ENCODE measurements at places on chromosomes 3 and 15.

DNA sequence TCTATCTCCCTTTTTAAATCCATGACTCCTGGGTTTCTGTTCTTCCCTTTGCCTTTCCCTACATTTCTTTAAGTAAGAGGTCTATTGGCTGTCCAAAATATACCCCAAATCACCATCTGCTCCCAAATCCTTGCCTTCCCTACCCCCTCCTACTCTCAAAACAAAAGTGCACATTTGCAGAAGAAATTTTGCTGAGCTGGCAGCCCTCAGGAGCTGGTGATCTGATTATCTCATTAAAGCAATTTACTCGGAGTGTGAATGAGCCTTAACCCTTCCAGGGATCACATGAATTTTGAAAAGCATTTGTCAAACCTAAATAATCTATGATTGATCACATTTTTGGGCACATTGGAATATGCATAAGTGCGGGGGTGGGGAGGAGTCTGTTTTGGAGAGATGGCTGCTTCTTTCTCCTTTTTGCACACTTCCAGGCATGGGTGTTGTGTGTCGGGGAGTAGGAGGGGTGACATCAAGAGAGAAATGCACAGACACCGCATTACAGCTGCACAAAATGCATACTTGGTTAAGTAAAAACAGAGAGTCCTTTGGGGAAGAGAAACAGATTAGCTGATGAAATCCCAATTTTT, 892.6 kb downstream of the TUSC7 start:
- DNase-seq = no peak

- DNase-seq = no peak
Measured at GRCh38 chr3:160919942-160920341, 163.9 kb downstream of the PPM1L start.

DNA sequence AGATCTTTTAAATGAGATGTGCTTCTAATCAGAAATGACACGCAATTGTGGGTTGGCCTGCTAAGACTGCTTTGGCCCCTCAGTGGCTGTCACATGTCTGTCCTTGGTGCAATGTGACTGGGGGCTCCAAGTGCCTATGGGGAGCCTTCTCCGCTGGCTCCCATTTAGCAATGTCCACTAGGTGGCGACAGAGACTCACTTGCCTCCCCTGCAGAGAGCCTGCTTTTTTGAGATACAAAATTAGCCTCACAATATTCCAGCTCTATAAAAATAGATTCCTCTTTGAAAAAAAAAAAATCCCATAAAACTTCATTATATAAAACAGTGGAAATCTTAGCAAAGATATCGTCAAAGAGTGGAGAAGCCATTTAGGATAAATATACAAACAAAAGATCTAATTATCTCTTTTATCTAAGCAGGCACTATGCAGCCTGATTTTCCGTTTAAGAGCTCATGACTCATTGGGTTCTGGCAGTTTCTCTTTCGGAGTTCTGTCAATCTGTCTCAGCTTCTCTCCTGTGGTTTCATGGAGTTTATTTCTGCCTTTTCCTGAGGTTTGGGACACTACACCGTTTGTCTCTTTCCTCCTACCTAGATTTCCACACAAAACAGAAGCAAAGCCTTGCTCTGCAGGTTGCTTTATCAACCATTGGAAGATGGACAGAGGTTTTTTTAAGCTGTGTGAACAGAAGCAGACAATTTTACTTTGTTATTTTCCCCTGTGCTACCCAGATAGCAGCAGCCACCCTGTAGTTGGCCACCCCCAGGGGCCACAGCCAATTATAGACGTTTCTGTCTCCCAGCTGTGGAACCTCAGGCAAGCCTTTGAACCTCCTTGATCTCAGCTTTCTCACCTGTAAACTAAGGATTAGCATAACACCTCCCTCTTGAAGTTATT, 68.4 kb upstream of the TNFAIP8L3 start:
- DNase-seq = peak; percentile 17

DNA sequence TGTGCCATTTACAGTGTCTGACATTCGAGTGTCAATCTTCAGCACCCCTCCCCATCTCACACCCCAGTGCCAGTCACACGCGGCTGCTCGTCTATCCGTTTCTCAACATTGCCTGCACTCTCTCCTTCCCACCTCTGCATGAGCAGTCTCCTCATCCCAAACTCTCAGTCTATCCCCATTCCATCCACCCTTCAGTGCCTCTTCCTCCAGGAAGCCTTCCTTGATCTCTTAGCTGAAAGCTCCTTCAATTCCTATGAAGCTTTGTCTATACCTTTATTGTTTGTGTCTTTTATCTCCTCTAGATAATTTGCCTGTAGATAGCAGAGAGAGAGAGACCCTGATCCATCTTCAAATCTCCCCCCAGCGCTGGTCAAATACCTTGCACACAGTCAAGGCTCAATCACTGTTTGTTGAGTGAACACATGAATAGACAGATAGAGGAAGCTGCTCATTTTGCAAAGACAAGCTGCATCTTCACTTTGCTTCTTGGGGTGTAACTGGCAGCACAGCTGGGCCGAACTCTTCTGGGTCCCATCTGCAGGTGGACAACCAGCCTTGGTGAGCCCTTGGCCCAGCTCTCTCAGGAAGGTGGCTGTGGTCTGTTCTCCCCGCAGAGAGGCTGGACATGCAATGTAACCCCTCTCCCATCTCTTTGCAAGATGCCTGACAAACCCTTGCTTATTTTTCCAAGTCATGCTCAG, 52.8 kb downstream of the ITGA11 start:
- DNase-seq = no peak

- no peak for DNase-seq
Measured at GRCh38 chr3:17752436-17752835, 10.0 kb upstream of the TBC1D5 start.

DNA sequence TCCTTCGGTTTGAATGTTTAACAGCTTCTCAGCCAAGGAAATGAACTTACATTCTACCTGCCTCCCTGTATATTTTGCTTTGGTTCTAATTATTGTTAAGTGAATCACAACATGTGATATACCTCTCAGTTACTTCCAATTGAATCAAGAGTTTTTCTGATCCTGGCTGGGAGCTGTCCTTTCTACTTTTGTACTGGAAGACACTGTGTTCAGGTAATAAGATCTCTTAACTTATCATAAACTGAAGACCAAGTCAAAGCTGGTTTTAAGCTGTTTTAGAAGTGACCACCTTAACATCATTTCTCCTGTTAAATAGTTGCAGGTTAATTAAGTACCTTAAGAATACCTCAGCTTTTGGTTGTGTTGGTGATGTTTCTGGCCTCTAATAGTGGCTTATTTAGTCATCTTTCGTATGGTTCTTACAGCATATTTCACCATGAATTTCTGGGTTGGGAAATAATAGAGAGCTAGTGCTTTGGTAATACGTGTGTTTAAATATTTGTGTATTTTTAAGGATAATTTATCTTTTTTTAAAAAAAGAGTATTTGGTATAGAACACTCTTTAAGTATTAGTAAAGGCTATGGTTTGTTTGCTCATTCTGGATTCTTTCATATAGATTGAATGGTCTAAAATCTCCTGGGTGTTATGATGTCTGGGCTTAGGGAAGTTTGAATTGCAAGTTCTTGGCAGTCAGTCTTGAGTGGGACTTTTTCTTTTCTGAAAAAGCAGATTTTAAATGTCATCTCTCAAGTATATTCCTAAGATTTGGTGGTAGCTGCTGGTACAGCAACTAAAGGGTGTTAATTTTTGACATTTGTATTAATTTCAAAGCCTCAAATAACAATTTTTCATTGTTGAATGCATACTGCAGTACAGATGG, 1.6 kb downstream of the RAB8B start:
- DNase-seq = no peak

- DNase-seq = no peak
Measured at GRCh38 chr3:195395208-195395816, 47.5 kb downstream of the ACAP2 start.

GRCh38 chr3:188559072-188559429, 405.1 kb downstream of the LPP start:
- no peak for DNase-seq

GRCh38 chr3:122148941-122149627, 34.4 kb upstream of the CASR start:
- DNase-seq = no peak
